ENCODE measurements at places on chromosomes 16 and 17.
A peak's percentile ranks its signal among the peaks of the same experiment; 100 is the strongest.

GRCh38 chr16:70679671-70680494 lies 6.0 kb downstream of the MTSS2 start:
- no peak for DNase-seq

DNA sequence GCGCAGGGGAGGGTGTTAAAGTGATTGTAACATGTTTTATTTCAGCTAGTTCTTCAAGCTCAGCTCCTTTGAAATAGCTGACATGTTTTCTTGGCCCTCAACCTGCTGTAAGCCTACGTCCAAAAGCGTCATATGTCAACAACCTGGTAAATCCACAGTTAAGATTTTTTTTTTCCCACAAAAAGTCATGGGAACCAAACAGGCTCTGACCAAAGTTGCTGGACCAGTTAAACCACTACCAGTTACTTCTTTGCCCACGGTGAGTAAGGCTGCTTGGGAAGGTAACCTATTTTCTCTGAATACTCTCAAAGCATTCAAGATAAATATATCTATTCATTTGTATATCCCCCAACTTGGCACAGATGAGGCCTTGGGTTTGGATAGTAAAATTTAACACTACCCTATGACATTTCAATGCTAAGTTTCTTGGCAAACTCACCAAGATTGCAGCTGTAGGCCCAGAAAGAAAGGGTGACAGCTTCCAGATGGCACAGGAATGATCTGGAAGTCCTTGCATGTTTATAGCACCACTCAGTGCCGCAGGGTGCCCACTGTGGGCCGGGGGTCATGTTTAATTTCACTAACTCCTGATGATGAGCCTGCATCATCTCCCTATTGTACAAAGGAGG lies 166.2 kb downstream of the XYLT1 start:
- DNase-seq, result no peak

- DNase-seq, result no peak
Observed at GRCh38 chr17:14196377-14196997, 40.2 kb downstream of the CDRT15 start.

DNA sequence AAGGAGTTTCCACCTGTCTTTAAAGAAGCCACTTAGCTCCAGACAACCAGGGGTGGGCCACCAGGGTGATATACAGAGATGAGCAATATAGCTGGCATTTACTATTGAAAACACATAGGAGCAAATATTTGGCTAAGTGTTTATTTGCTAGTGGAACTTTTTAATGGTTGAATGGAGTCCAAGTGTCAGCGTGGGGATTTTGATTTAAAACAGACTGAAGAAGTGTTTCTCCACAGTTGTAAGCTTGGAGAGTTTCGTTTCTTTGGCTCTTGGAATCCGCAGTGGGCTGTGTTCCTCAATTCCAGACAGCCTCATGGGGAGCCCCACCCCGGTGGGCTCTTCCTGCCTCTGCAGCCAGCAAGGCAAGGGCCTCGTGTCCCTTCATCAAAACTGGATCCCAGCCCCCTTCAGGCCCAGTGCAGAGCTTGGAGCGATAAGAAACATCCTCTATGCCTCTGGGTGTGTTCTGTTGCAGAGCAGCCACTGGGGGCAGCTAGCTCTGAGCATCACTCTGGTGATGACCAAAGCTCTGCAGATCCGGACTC lies 36.1 kb downstream of the NOG start:
- no peak for DNase-seq

DNA sequence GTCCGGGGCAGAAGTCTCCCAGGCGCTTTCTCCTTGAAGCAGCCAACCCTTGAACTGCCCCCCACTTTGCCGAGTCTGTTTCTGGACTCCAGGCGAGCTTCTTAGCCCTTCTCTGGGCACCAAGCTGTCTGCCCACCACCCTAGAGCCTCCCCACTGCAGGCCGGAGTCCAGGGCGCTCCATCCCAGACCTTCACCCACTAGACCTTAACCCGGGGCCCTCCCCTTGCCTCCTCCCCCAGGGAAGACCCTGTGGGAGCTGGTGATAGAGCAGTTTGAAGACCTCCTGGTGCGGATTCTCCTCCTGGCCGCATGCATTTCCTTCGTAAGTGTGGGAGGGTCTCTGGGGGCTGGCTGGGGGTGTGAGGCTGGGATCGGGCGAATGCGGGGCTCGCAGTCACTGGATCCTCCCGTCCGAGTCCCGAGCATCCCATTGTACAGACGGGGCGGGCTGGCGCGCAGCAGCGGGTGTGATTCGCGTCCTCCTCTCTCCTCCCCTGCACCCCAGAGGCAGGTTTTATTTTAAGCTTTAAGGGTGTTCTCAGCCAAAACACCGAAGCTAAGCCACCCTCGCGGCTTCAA lies 1.1 kb downstream of the ATP2A1 start:
- DNase-seq, result peak; percentile 0

GRCh38 chr16:2865651-2866050 lies 7.7 kb upstream of the PRSS22 start:
- DNase-seq, result no peak

- peak; percentile 3 for DNase-seq
Observed at GRCh38 chr16:52309446-52310416, 237.2 kb downstream of the TOX3 start.

DNA sequence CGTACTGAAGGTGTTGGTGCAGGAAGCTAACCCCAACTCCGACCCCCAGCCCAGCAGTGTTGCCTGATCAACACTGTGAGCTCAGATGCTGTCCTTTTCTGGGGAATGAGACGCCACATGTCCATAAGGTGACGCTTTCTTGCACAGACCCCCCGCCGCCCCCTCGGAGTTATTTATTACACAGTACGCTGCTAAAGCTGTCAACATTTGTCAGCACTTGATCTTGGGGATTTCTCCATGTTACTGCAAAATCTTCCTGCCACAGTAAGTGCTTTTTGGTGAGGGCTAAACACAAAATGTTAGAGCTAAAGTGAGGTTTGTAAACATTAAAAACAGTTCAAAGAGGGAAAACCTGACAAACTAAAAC lies 15.9 kb downstream of the CMTM3 start:
- no peak for DNase-seq

GRCh38 chr16:88770461-88771293 lies 14.3 kb downstream of the PIEZO1 start:
- DNase-seq, result no peak

DNA sequence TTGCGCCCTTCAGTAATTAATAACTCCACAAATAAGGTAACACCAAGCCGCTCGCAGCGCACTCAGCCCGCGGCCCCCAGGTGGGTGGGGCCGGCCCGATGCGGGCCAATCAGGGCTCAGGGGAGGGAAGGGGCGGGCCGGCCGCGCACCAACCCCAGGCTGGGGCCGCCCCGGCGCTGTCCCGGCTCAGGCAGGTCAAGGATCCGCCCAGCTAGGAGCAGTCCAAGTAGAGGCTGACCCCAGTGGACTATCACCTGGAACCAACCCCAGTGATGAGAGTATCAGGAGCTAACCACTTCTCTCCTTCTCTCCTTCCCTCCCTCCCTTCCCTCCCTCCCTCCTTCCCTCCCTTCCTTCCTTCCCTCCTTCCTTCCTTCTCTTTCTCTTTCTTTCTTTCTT lies 110.8 kb downstream of the C16orf78 start:
- DNase-seq, result no peak

GRCh38 chr16:11417487-11417886 lies 72.2 kb downstream of the RMI2 start:
- DNase-seq, result no peak

GRCh38 chr17:39999067-39999466 lies 16.2 kb upstream of the CSF3 start:
- no peak for DNase-seq

Data from NCI-H748 treated with DMSO at 0.1 percent for 48 hours (cell line).